ENCODE measurements at places on chromosomes 12 and 14.

GRCh38 chr12:92244036-92244435 is 98.4 kb upstream of the BTG1 start:
- no peak for DNase-seq

DNA sequence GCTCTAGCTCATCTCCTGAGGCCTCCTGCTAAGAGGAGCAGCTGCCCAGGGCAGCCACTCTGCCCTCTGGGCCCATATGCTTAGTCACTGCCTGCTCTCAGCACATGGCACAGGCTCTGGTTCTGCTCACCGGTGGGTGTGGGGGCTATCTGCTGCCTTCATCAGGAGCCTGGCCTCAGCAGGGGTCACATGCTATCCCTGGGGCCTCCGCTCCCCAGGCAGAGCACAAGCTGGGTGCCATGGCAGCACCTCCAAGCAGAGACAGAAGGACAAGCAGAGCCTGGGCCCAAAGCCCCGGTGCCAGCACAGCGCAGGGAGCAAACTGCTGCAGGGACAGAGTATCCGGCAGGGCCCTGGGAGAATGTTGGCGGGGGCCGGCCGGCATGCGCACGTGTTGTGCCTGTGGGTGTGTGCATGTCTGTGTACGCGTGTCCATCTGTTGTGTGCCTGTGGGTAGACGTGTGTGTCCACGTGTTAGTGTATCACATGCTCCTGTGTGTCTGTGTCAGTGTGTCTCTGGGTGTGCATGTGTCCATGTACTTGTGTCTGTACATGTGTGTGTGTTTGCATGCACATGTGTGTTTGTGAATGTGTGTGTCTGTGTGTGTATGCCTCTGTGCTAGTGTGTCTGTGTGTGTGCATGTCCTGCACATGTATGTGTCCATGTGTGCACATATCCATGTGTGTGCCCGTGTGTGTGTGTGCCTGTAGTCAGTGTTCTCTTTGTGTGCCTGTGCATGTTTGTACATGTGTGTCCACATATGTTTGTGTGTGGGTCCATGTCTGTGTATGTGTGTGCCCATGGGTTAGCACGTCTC is 326.9 kb downstream of the TMEM121 start:
- DNase-seq, result no peak

DNA sequence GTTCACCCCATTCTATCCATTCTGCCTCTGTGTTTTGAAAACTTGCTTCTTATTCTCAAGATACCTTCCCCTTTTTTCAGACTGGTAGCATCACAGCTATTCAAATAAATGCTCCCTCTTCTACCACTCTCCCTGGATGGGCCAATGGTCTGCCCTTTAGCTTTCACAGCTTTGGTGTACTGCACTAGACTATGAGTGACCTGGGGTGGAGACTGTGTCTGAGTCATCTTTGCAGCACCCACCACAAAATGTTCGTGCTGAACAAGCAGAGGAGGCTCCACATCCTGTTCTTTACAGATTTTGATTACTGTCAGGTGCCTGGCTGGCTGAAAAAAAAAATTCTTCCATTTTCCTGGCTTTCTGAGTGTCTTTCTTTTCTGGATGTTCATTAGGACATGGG is 1104.1 kb upstream of the TMEM132C start:
- peak; percentile 55 for DNase-seq

DNA sequence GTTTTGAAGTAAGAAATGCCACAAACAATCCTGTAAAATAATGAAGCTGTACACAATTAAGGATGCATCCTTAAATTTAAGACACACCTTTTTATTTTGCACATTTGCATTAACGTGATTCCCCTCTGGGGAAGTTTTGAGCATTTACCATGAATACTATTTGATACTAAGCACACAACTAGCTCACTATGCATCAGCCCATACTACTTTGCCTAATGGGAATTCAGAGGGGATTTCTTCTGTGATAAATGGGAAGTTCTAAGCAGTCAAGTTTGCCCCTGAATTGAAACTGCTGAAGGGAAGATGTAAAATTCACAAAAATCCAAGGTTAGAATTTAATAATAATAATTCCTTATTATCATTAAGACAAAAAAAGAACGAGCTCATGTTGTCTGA is 27.4 kb downstream of the SINHCAF start:
- no peak for DNase-seq
